ENCODE measurements at places on chromosomes 3 and 15. TPM values are rescaled to one million over a fixed set of nuclear protein-coding genes. Genes with fewer than 3 reads are reported as not detected.

GRCh38 chr15:65970937-65971740 lies 101.8 kb downstream of the RAB11A start:
- no peak for DNase-seq

GRCh38 chr15:43210172-43210745 lies 10.6 kb downstream of the EPB42 start:
- no peak for DNase-seq

- no peak for DNase-seq
These were observed 96.0 kb downstream of the SUCLG2 start for GRCh38 chr3:67558426-67558825.

- no peak for DNase-seq
These were observed 28.4 kb upstream of the RPL29 start for GRCh38 chr3:52023860-52024764.

DNA sequence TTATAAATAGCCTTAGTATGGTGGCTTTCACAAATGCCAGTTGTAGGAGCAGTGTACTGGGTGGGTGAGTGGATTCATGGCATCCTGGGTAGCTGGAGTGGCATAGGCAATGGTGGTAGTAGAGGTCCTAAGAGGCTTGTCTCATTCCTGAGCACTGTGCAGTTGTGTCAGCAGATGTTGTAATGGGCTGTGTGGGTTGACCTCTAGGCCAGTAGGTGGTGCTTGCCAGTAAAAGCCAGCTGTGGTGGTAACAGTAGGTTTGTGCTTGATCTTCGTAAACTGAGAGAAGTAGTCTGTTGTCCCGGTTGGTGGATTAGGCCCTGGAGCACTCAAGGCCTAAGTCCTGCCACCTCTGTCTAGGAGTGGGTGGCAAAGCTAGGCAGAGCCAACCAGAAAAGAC lies 149.7 kb upstream of the SUCLG2 start:
- no peak for DNase-seq

DNA sequence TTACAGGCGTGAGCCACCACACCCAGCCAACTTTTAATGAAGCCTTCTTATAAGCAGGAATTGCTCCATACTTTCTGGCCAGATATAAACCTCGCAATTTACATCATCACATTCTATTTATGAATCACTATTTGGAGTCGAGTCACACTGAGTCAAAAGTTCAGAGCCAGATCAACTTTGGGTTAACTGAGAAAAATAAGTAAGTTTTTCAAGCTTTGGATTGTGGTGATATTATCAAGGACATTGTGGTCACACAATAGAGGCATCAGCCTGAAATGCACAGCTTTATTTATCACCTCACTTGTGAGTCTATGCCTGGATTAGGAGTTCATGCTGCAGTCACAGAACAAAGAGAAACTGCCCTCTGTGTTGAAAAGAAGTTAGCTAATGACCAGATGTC lies 1163.5 kb downstream of the ROBO1 start:
- no peak for DNase-seq

DNA sequence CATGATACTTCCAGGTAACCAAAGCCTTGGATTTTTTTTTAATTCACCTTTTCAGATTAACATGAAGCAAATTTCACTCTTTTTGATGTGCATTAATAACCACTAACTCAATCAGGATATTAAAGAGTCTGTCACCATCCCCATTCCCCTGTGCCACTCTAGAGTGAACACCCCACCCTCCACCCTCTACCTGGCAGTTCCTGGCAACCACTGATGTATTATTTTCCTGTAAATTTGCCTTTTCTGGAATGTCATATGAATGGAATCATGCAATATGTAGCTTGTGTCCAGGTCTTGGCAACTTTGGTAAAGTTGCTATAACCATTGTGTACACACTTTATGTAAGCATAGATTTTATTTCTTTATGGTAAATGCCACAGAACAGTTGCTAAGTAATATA lies 627.6 kb downstream of the MCTP2 start:
- no peak for DNase-seq

- DNase-seq = no peak
These were observed 112.5 kb downstream of the ASB7 start for GRCh38 chr15:100714749-100715342.

- no peak for DNase-seq
These were observed 154.7 kb upstream of the KCNMB2 start for GRCh38 chr3:178381555-178381954.

GRCh38 chr3:10766049-10766705 lies 49.9 kb upstream of the SLC6A11 start:
- DNase-seq = no peak

- no peak for DNase-seq
These were observed 76.7 kb downstream of the RAD18 start for GRCh38 chr3:8886546-8886945.

DNA sequence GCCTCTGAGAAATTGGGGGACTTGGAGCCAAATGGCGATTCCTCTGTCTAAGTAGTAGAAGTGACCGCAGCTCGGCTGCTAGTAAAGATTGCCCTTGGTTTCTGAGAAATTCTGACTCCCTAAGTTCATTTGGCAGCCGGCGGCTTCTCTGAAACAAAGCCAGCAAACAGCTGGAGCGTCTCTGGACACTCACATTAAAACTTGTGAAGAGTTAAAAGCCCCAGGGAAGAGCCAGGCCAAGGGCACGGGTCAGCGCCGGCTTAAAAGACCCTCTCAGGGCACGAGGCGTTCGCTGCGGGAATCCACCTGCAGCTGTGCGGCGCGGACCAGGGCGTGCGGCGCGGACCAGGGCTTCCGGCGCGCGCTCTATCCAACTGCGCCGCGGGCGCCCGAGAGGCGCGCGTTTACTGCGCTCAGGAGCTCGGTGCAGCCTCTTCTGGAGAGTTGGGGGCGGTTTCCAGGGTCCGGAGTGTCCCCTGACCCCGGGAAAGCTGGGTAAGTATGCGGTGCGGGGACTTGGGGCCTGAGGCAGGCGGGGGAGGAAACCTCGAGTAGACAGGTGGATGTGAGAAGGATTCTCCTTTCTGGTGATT lies at the start of gene COL6A5:
Gene COL6A5, plus strand, starts transcription at position 186 of the 593 bp plus-strand sequence. CDS start 27,967 bp downstream, outside the sequence.
- DNase-seq = no peak

DNA sequence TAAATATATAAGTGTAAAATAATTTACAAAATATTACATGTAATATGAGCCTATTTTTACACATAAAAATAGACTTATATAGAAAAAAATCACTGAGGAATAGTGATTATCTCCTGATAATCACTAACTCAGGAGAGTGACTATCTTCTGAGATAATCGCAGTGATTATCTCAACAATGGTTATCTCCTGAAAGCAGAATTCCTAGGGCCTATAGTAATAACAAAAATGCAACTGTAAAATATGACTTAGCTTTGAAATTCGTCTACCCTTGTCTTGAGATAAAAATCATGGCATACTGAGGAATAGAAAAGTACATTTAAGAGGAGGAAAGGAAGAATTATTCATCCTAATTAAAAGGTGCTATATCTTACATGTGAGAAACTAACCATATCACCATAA lies 117.0 kb upstream of the ASB14 start:
- no peak for DNase-seq

DNA sequence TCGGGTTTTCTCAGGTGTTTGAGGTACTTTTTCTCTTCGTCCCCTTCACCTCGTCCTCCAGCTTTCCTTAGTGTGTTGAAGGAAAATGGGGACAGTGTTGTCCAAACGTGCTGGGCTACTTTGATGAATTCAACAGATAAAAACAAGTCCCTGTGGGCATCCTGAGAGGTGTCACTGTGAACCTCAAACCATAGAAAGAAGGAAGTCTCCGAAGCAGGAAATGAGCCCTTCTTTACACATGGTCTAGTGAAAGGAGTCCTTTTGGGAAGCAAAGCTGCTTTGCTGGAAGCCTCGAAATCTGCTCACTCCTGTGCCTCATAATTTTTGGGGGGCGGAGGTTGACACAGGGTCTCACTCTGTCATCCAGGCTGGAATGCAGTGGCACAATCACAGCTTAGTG lies 10.6 kb downstream of the IL17RB start:
- DNase-seq = no peak

DNA sequence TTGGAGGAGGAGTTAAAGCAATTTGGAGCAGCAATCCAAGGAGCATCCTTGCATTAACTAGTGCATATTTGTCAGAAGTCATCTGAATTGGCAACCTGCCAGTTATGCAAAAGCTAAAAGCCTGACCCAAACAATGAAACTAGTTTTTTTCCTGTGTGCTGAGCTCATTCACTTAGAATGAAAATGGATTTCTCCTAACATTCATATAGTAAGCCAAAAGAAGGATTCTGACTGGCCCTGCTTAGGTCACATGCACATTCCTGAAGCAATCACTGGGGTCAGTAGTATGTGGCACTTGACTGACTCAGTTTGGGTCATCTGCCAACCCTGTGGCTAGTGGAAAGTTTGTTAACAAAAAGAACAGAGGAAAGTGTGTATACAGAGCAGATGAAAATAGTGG lies 30.5 kb downstream of the OXSM start:
- no peak for DNase-seq

The DLL4 gene
- total RNA-seq = not detected

The CPLX3 gene
- 0.20 TPM for total RNA-seq

The NR2E3 gene
- not detected for total RNA-seq

The GPR160 gene
- total RNA-seq = 2.3 TPM

The SKIC8 gene
- 24.3 TPM for total RNA-seq

The HHATL gene
- not detected for total RNA-seq

The DNAH12 gene
- 0.23 TPM for total RNA-seq

The LTK gene
- total RNA-seq = 74.6 TPM

The TAGLN3 gene
- total RNA-seq = not detected

The CPEB1 gene
- total RNA-seq = 0.32 TPM

The RAD51 gene
- total RNA-seq = 1.5 TPM

The AADACL2 gene
- not detected for total RNA-seq

The POLQ gene
- total RNA-seq = 0.15 TPM
